HS-5 (cell line): ENCODE measurements at places on chromosomes 4 and X.

GRCh38 chrX:42098900-42099299, 175.5 kb upstream of the CASK start:
- DNase-seq = no peak

DNA sequence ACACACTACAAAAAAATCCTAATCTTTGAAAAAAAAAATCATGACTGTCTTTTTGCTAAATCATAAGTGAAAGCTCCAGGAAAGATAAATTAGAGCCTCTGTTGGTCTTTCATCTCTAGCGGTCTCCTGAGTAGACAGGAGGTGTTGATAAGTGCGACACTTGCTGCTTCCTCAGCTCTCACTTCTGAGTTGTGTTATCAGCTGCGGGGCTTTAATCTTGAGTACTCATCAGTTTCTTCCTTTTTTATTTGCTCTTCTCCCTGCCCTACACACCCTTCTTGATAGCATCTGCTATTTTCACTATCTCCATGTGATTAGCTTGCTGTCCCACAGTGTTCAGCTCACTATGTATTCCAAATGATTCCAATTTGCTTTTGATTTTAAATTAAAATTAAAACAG, 1449.2 kb downstream of the C4orf33 start:
- DNase-seq = no peak

GRCh38 chr4:41545238-41545637, 7.3 kb downstream of the LIMCH1 start:
- DNase-seq = no peak

GRCh38 chr4:184453365-184454160, 20.8 kb downstream of the IRF2 start:
- DNase-seq = no peak

DNA sequence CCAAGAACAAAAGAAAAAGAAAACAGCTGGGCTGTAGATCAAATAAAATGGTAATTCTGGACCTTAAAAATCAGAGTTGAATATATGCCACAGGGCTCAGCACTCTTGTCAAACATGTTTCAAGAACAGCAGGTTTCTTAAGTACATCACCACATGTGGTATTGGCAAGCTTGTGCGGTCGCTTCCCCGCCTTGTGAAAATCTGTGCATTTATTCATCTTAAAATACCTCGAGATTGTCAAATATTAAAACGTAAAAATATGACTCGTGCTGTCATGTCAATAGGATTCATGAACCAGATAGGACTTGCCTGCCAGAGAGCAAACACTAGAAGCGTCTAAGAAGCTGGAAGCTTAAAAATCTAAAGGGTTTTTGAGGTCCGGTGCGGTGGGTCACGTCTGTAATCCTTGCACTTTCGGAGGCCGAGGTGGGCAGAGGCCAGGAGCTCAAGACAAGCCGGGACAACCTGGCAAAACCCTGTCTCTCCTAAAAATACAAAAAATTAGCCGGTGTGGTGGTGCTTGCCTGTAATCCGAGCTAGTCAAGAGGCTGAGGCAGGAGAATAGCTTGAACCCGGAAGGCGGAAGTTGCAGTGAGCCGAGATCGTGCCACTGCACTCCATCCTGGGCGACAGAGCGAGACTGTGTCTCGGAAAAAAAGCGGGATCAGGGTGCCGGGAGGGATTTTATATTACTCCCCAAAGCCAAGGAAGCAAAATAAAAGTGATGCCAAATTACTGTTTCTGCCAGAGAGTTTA, 40.2 kb upstream of the TMEM154 start:
- DNase-seq = no peak

DNA sequence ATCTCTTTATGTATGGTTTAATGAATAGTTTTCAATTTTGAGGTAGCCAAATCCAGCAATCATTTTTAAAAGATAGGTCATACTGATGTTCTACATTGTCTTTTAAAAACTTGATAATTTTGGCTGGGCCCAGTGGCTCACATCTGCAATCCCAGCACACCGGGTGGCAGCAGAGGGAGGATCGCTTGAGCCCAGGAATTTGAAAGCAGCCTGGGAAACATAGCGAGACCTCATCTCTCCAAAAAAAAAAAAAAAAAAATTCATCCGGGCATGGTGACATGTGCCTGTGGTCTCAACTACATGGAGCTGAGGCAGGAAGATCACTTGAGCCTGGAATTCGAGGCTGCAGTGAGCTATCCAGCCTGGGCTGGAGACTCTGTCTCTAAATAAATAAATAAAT, 419.8 kb downstream of the GALNTL6 start:
- no peak for DNase-seq
